Activated CD4-positive, alpha-beta T cell treated with anti-CD3 and anti-CD28 coated beads, Interleukin-2, amount 50 U/mL, for 48 hours (primary cell): ENCODE measurements at places on chromosomes 12 and 14.
A peak's percentile ranks its signal among the peaks of the same experiment; 100 is the strongest.

- peak; percentile 66 for DNase-seq
Measured at GRCh38 chr12:109518820-109519665, 41.6 kb downstream of the UBE3B start.

- peak; percentile 41 for DNase-seq
Measured at GRCh38 chr14:60723116-60723906, 840 bp downstream of the SIX4 start.

DNA sequence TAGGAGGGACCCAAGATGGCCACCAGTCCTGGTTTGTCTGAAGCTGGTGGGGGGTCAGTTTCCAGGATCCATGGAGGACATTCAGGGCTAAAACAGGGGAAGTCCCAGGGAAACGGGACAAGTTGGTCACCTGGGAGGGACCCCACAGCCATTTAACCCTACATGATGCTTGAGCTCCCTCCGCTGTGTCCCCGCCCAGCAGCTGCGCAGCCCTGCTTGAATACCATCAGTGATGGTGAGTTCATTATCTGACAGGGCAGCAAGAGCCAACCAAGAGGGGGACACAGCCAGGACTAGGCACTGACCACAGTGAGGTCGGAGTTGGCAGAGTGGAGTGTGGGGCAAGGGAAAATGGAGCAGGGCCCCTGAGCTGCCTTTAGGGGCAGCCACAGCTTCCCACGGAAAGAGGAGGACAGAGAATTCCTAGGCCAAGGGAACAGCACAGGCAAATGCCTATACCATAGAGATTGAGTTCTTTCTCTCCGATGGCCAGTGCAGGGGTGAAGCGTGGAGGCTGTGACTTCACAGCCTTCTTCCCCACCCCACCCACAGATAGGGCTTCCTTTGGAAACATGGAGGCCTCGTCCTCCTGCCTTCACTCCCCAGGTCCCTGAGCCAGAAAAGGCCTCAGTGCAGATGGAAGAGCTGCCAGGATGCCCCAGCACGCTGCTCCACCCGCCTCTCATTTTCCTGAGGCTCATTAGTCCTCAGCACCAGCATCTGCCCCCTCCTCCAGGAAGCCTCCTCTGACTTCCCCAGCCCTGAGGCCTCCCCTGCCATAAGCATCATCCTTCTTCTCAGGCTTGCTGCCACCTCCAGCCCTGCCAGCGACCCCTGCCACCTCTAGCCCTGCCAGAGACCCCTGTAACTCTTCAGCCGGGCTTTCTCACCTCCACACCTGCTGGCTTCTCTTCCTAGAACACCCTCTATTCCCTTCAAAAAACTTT is 51.4 kb downstream of the CYP46A1 start:
- no peak for DNase-seq

GRCh38 chr12:57087691-57088353 is 1.1 kb upstream of the NAB2 start:
- DNase-seq = peak; percentile 91
